ENCODE measurements at places on chromosomes 3 and 15.
A peak's percentile ranks its signal among the peaks of the same experiment; 100 is the strongest.

- ATAC-seq, result peak; percentile 75
Measured at GRCh38 chr15:64619880-64620839, 155.2 kb downstream of the RBPMS2 start.

GRCh38 chr3:155228676-155229075 lies 64.8 kb downstream of the STRIT1 start:
- ATAC-seq, result no peak

- no peak for ATAC-seq
Measured at GRCh38 chr3:132047209-132047608, 12.4 kb upstream of the CPNE4 start.

GRCh38 chr3:41424543-41425300 lies 225.4 kb downstream of the CTNNB1 start:
- no peak for ATAC-seq

- no peak for ATAC-seq
Measured at GRCh38 chr3:120059081-120059864, 35.0 kb downstream of the GSK3B start.

DNA sequence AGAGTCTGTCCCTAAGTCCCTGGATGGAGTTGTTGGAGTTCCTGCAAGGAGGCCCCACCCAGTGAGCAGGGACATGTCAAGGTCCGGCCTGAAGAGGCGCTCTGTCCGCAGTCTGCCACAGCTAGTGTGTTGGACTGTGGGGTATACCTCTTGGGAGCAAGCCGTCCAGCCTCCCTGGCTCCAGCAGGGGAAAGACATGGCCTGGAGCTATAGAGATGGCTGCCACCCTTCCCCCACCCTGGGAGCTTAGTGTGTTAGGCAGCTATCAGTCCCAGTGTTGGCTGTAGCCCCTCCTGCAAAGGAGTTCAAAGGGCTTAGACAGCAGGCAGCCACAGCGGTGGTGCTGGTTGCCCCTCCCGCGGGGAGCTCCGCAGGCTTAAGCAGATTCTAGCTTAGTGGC lies 20.3 kb downstream of the IMPG2 start:
- ATAC-seq, result no peak

DNA sequence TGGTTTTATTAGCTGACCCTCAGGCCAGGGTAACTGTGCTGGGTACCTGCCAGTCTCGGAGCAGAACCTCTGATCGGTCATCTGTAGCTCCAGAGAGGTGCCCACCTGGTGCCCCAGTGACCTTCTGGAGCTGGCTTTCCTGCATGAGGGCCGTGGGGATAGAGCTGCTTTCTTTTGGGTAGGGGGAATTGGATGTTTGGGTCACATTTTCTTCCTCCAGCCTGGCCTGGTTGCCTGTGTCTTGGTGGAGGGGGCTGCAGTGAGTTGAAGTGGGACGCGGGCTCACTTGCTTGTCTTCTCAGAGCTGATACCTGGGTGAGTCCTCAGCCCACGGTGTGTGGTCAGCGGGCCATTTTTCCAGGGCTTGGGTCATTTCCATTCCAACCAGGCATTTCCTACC lies 2.6 kb downstream of the ZNF710 start:
- no peak for ATAC-seq

DNA sequence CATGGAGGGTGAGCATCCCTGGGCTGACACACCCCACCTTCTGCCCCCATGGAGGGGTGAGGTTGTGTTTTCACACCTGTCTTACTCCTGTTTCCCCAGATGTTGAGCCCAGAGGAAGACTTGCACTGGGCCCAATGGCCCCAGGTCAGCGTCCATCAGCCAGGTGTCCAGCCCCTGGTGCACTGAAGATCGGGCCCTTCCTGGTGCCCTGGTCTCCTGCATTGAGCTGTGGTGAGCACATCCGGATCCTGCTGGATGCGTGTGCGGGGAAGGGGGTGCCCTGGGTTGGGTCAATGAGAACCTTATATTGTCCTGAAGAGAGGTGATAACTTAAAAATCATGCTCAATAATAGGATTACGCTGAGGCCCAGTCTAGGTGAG lies 227.3 kb downstream of the SNRPN start:
- no peak for ATAC-seq

DNA sequence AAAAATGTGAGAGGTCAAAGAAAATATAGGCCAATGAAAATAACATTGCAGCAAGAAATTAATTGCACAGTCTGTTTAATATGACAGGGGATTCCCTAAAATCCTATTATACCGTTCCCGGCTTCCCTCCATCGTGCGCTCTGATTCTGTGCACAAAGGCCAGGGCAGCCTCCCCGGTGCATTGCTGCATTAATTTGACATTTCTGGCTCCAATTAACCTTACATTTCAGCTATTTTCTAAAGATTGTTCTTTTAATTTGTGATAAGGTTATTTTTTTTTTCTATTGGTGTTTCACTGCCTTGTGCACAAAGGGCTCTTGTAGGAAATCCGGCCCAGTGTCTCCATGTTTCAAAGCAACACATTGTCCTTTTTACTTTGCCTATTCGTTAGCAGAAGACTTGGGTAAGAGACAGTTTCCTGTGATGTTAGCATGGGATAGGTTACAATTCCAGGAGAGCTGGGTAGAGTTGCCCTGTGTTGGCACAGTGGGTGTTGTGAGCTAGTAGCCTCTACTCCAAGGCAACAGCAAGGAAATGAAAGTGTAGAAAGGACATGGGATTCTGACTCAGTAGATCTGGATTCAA lies 257.3 kb upstream of the IGF1R start:
- no peak for ATAC-seq

DNA sequence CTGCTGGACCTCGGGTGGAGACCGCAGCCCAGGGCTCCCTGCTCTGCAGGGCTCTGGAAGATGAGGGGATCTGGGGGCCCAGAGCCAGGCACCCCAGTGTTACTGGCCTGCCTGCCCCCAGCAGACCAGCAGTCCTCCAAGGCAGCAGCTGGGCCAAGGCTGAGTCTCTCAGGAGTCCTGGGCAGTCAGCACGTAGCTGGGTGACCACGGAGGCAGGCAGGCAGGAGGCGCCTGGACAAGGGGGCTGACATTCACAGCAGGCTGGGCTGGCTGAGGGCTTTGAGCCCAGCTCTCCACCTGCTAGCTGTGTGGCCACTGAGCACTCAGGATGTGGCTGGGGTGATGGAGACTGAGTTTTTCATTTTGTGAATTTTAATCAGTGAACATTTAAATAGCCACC lies 67.9 kb downstream of the IQSEC1 start:
- no peak for ATAC-seq

DNA sequence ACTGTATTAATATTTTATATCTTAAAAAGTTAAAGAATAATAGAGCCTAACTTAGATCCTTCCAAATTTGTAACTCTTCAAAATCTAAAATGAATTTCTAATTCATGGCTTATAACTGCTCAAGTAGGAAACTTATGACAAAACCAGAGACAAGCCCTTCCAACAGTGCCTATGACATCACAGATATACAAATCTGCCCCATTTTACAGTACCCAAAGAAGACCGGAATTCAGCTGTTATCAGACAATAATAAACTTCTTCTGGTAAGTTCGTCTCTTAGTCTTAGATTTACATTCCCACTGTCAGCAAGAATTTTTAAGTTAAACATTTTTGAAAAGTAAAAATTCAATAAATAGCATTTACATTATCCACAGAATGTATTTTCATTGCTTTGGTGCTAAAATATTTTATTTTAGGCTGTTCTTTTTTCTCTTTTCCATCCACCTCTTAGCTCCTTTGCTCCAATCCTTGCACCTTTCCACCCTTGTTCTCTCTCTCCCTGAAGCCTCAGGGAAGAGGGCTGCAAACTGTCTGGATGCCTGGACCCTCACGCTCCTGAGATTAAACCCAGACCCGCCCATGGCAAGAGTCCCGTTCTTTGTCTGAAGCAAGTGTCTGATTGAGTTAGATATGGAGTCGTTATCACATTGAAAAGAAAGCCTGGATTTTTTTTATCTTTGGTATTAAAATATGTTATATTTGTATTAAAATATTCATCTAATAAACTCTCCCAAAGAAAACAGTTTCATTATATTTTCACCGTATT lies 312.7 kb downstream of the ZBTB20 start:
- ATAC-seq, result no peak

GRCh38 chr3:30943206-30943605 lies 48.7 kb upstream of the GADL1 start:
- ATAC-seq, result no peak

DNA sequence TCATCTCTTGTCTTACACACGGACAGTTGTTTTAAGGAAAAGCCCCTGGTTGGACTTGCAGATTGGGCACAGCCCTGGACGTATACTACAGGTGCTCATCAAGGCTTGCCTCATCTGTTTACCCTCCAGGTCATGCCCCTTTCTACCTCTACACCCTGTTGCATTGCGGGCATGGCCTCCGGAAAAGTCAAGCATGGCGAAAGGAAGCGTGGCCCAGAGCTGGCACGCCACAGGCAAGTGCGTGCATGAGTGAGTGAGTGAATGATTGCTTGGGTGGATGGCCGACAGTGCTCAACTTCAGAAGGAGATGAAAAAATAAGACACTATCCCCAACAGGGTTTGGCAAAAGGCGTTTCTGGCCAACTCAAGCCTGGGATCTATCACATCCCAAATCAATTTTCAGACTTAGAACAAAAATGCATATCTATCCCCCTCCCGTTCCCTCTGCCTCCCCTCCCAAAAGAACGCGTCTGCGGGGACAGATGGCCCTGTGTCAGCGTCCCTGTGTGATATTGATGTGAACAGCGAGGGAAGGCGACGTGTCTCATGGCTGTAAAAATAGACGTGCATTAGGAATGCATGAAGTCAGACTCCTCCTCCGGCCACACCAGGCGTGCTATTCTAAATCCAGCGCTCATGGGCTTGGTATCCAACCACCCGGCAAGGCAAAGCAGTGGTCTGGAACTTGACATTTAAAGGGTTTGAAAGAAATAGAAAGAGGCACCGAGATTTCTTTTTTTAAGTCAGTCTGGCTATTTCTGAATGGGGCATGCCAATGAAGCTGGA lies 96.0 kb downstream of the RPLP1 start:
- no peak for ATAC-seq

DNA sequence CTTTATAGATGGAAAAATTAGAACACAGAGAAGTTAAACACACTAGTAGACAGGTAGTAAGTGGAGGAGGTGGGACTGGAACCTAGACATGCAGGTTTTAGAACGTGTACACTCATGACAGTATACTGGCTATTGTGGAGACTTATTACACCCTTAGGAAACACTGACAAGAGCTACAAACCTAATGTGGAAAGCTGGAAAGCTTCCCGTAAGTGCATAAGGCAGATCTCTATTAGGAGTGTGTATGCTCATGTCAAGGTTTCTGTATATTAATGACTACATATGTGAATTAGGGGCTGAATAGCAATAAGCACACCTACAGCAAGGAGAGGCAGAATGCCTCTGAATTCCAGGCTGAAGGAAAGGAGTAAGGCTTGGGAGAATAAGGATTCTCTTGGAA lies 82.6 kb upstream of the SLC24A5 start:
- no peak for ATAC-seq

DNA sequence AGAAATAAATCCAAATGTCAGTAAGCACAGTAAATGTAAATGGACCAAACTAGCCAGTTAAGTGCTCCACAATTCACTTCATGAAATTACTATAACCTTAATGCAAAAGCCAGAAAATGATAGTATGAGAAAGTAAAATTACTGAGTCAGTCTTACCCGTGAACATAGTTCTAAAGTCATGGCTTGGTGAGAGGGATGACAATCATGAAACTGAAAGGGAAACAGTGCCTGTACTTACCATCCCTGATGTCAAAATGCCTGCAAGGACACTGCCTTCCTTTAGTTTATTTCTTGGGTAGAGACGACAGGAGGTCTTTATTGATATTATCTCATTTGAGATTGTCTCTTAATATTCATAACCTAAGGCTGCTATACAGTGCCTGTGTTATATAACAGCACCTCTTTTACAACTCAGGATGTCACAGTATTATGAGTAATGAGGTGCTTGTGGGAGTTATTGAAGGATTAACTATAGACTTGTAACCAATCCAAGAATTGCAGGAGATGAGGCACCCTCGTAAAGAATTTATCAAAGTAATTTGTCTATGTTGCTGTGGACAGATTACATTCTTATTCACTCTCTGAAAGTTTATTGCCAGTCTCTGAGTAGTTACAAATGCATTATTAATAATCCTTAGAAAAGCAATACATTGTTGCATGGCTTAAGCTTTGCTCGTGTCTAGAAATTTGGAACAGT lies 142.9 kb upstream of the BFSP2 start:
- peak; percentile 41 for ATAC-seq

DNA sequence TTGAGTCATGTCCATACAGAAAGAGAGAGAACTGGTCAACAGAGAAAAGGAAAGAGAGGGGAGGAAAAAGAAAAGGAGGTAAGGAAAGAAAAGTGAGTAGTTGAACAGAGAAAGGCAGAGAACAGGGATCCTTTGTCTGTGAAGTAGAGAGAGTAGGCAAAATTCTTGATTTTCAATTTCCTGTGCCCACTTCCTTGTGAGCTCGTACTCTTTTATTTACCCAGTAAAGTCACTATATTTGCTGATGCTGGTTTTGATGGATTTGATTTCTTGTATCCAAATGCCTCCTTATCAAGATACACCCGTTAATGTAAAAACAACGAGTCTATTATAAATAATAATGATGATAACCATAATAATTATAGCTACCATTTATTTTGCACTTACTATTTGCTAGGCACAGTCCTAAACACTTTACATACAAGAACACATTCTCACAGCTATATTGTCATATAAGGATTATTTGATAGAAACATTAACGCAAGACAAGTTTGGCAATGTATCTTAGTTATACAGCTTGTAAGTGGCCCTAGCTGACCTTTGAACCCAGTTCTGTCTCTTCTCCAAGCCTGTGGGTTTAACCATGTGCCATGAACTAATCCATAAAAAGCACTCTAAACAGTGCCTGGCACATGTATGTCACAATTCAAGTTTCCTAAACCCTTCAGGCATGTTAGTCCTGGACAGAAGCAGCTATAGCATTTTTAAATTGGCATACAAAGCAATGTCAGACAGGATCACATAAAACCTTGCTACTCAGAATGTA lies 6.7 kb upstream of the P2RY1 start:
- peak; percentile 39 for ATAC-seq

GRCh38 chr3:70539908-70540307 lies 227.5 kb upstream of the MDFIC2 start:
- no peak for ATAC-seq

- ATAC-seq, result peak; percentile 62
Measured at GRCh38 chr3:58577269-58577821, at the start of gene FAM107A. TSS of gene FAM107A (minus strand) at chr3:58577391. CDS start at chr3:58569860, 7,531 bp downstream.

- peak; percentile 36 for ATAC-seq
Measured at GRCh38 chr15:88375234-88375927, 91.8 kb downstream of the MRPL46 start.

GRCh38 chr3:73214846-73215245 lies 153.4 kb downstream of the EBLN2 start:
- no peak for ATAC-seq

GRCh38 chr3:141255137-141255845 lies 23.7 kb downstream of the PXYLP1 start:
- no peak for ATAC-seq

DNA sequence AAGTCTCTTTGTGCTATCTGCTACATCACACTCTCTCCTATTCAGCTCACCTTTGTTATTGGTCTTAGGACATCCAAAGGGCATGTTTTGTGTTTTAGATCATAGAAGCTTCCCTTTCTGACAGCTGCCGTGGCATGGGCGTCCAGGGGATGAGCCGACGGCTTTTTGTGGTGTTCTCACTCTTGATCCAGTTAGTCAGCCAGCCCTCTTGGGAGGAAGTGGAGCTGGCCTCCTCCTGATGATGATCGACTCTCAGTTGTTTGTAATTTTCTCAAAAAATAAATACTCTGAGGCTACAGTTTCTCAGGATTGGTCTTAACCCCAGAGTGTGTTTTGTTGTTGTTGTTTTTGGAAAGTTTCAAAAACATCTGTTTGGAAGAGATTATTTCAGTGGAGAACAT lies 34.4 kb downstream of the BOC start:
- ATAC-seq, result no peak

Measured in esophagus mucosa (tissue), 1 donor.